Endodermal cell (in vitro differentiated cells): ENCODE measurements at places on chromosomes 1 and 21.

DNA sequence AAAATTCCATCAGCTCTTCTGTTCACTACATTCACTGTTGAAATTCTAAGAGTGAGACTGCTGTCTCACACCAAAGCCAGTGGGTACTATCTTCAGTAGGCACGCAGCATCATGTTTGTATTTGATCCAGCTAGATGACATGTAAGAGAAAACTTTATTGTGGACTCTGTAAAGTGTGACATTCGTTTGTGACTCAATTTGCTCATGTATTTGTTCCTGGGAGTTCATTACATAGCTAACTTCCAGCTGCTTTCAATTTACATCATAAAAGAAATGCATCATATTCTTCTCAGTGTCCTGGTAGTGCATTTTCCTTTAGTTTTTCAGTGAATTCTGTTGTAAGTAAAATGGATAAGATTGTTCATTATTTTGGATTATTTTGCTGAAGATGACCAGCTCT, 31.4 kb downstream of the CTH start:
- DNase-seq, result no peak

DNA sequence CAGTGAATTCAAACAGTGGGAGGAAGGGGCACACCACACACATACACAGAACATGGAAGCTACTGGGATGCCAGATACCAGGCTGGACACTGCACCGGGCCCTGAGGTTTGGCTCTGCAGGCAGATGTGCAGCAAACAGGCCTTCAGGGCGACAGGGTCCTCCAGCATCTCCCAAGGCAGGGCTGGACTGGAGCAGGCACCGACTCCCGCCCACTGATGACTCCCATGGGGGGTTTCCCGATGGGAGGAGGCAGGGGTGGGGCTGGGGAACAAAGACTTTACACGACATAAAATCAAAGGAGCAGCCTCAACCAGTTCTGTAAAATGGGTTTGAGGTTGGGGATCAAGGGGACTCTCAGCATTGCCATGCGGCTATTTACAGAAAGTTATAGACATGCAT, 118.1 kb downstream of the SYT2 start:
- no peak for DNase-seq

DNA sequence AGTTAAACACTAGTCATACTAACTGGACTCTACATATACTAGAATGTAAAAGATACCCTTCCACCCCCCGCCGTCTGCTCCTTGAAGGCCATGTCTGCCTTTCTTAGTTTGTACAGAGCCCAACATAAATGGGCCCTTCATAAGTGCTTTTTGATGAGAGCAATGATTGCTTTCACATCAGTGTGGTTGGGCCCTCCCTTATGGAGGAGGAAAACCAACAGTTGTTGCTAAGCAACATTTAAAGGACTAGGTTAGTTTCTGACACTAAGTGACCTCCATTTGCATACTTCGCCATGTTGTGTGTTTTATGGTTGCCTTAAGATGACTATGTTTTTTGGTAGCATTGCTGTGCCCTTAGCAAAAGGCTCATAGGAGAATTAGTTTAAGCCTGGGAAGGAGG, 182.0 kb upstream of the SGIP1 start:
- DNase-seq, result no peak

GRCh38 chr1:202187697-202188407, 5.7 kb upstream of the LGR6 start:
- DNase-seq, result no peak

DNA sequence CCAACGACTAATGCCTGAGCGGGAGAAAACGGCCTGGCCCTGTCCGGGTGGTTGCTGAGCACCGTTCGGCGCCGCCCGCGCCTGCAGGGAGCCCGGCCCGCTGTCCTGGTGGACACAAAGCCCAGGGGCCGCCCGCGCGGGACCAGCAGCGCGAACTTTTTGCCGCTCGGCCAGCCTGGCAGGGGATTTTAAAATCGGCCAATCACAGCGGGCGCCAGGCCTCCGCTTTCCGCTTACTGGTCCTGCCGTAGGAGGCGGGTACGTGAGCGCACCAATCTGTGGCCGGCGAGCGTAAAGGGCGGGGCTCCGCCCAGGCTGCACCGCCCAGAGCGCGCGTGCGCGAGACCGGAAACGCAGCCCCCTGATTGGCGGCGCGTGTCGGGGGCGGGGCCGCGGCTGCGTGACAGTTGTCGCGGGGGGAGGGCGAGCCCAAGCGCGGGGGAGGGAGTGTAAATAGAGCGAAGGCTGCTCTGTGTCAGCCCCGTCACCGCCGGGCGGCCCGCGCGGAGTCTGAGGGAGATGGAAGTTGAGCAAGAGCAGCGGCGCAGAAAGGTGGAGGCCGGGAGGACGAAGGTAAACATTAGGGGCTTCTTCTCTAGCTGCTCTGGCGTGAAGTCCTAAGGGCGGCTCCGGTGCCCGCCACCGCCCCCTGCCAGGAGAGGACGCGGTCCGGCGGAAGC, at the start of the genes C21orf58 and PCNT:
Gene C21orf58 (minus strand): TSS at position 161 of the 680 bp plus-strand sequence. CDS start 1,132 bp downstream, outside the sequence.
Gene PCNT (plus strand): TSS at position 447 of the 680 bp plus-strand sequence. CDS start 73 bp downstream, at position 520.
- peak; percentile 98 for DNase-seq

- no peak for DNase-seq
Observed at GRCh38 chr21:34743831-34744230, 75.0 kb downstream of the CLIC6 start.

DNA sequence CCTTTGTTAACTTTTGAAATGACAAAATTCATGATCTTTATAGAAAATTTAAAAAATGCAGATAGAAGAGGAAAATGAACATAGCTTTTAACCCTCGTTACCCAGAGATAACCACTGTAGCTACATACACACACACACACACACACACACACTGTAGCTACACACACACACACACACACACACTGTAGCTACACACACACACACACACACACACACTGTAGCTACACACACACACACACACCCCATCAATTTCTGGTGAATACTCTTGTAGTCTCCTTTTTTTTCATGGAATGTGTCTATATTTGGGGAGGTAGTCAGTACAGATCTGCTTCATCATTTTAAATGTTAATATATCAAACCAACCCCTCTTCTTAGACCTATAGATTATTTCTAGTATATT, 58.5 kb downstream of the SH3BGR start:
- no peak for DNase-seq

GRCh38 chr1:158933621-158934020, 2.3 kb downstream of the PYHIN1 start:
- DNase-seq, result no peak

DNA sequence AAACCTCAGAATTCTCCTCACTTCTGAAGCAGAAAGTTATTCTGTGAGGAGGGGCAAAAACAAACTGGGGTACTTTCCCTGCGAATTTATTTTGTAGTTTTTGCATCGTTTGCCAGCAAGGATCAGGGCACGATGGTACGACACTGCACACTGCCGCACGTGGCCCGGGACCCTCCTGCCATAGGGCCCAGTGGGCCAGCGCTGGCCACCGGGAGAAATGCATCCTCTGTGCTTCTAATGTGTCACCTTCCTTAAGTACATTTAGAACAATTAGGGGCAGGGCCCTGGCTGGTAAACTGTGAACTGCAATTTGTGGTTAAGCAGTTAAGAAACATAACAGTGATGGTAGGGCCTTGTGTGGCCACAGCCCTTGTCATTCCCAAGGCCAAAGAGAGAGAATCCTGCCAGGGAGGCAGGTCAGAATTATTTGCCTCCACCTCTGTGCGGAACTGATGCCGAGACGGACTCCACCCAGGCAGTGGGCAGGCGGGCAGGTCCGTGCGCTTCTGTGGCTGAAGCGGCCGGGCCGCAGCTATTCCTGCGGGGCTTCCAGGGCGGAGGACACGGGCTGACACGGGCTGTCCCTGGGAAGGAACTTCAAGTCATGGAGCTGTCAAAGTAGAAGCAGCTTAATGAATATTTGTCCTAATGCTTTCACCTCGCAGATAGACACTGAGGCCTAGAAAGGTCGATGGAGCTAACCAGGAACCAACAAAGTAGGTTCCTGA, 12.5 kb downstream of the GPR137B start:
- no peak for DNase-seq

DNA sequence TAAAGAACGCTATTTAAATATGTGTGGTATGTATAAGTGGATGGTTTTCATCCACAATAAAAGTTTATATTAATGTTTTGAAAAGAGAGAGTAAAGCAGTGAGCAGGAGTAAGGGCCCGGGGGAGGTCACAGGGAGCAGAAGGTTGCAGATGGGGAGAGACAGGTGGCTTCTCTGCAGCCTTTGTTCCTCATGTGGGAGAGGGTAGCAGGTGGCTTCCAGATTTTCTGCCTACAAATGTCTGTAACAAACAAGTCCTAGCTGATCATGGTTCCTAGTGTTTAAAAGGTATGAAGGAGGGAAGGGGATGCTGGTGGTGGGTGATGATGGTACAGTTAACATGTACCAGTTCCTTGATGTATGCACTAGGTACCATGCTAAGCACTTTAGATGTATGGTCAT, 18.8 kb downstream of the QSOX1 start:
- no peak for DNase-seq

GRCh38 chr1:6852136-6852890, 67.1 kb downstream of the CAMTA1 start:
- DNase-seq, result no peak

GRCh38 chr21:26043891-26044290, 126.7 kb downstream of the APP start:
- DNase-seq, result no peak

DNA sequence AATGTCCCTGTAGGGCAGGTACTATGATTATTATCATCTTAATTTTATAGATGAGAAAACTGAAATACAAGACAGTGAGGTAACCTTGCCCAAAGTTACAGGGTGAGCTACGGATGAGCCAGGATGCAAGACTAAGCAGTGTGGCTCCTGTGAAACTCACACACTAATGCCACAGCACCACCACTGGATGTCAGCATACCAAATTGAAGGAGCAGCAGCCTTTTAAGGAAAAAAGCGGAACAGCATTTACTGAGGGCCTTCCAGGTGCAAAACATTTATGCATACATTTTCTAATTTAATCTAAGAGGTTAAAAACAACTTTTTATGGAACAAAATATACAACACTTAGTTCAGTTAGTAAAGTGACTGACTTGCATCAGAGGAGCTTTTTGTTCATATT, 41.7 kb downstream of the SEC16B start:
- DNase-seq, result peak; percentile 60

DNA sequence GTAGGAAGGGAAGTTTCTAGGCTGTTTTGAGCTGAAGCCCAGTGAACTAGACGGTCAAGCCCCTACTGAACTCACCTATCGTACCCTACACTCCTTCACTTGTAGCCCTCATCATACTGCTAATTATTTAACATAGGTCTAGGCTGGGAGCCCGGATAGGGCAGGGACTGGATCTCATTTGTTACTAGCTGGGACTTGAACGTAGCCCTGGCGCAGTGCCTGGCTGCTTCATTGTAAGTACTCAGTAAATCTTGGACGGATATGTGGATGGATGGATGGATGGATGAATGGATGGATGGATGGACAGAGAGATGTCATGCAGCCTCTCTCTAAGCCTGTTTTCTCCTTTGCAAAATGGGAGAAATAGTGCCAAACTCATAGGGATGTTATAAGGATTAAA, 129.2 kb downstream of the EPHB2 start:
- no peak for DNase-seq

- DNase-seq, result no peak
Observed at GRCh38 chr1:16252912-16253311, 15.9 kb upstream of the CPLANE2 start.

DNA sequence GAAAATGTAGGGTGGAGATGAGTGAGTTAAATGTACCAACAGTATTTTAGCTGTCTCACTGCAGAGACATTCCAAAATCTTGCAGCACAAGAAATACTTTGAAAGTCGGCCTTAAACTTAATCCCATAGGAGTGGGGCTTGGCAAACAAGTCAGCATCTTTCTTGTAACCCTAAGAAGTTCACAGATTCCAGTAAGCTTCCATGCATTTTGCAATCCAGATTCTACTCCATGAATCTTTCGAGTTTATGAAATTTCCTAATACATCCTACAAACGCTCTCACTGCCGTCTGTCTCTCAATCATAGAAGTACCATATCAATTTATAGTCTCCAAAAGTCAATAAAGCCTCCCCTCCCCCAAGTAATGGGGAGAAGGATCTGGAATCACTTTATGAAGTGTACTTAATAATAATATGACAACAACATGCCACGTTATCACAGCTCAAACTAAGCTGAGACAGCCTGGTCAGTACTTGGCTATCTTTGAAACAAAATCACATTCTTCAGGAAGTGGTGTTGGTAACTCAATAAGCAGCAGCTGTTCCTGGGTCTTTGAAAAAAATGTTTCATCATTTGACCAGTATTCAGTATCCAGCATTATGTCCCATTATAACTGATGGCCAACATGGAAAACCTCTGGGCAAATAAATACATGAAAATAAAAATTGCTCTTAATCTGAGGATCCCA, 317.4 kb upstream of the RUNX1 start:
- DNase-seq, result no peak

- no peak for DNase-seq
Observed at GRCh38 chr1:166999500-167000055, 10.5 kb downstream of the MAEL start.

- DNase-seq, result no peak
Observed at GRCh38 chr1:2815551-2815950, 14.1 kb upstream of the TTC34 start.

DNA sequence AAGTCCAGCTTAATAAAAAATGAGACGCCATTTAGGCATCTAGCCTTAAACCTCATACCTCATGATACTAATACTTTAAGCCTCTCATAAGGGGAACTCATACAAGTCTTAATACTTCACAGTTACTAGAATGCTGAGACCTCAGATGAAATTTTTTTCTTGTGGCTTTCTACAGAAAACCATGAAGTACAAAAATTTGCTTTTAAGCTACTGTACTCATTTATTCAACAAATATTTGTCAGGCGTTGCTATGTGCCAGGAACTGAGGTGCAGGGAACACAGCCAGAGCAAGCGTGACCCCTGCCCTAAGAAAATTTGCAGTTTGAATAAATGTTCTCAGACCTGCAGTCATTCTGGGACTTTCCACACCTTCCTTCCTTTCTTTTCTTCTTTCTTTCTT, 150.6 kb downstream of the MRPL39 start:
- no peak for DNase-seq

GRCh38 chr1:243443557-243443956, 187.7 kb downstream of the SDCCAG8 start:
- no peak for DNase-seq

- DNase-seq, result no peak
Observed at GRCh38 chr1:247548769-247549182, at the start of gene GCSAML. Gene GCSAML (plus strand): TSS chr1:247549134. CDS start chr1:247549192, 58 bp downstream.
